ENCODE measurements at places on chromosomes 4 and X.
A peak's percentile ranks its signal among the peaks of the same experiment; 100 is the strongest.

- DNase-seq, result no peak
Measured at GRCh38 chr4:82694892-82695291, 103.7 kb downstream of the SCD5 start.

DNA sequence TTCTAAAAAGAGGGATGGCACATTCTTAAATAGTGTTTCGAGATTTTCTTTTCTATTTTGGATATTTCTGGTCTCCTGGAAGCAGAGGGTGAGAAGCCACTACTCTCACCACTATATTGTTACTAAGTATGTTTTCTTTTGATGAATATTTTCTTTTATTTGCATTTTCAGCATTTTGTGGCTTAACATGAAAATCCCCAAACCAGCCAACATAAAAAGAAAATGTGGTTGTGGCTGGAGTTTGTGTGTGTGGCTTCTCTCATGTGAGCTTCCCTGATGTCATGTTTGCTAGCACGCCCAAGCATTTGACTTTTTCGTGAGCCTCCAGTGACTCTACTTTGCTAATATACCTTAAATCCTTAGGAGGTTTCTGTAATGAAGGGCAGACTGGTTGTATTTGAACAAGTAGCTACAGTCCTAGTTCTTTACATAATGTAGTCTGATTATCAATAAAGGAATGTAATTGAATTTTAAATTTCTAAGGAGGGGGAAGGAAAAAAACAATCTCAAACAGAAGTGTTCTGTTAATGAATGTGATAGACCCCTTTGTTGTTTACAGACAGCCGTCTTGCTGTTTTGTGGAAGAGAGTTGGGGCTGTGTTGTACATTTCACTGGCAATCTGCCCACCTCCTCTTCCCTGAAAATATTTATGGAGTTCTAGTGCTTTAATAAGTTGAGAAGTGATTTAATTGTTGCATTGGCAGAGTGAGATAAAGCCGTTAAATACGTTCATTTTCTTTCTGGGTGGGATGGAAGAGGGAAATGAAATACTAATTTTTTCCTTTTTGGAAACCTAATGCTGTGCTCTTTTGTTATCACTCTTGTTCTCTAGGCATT lies 114.6 kb downstream of the ARHGAP10 start:
- DNase-seq, result no peak

DNA sequence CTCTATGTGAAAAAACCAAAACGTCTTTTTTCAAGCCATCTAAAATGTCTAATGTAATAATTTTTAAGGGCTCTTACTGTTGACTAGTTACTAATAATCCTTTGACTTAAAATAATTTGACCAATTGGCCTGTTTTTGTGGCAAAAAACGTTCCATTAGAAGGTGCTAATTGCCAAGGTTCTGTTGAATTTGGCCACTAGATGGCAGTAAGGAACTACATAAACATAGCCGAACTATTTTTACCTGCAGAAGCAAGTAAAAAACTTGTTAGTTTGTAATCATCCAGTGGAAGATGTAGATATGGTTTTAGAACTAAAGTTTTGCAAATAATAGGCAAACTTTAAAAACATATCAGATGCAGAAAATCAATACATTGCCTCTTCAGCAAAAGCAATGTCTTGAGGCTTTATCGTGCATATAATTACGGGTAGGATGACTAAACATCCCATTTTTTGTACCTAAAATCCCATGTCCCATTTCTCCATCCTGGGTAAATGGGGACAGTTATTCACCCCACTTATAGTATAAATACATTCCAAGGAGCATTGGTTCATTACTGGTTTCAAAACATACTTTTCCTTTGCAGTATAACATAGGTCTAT lies 57.6 kb downstream of the PROM1 start:
- DNase-seq, result peak; percentile 48

GRCh38 chr4:71832049-71832448 lies 48.2 kb upstream of the GC start:
- no peak for DNase-seq

DNA sequence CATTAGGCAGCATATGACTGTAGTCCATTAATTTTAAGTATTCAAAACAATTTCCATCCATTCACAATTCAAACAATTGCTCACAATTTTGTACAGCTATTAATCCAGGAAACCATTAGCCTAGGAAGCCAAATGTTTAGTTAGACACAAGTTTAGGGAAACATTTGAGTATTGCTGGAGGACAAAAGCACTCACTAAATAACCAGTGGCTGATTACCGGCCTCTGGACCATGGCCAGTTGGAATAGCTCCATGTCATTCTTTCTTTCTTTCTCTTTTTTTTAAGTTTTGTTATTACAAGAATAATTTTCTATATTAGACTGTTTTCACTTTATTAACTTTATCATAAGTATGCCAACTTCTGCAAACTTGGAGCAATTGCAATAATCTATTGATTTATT lies 31.3 kb downstream of the TRIML2 start:
- no peak for DNase-seq

DNA sequence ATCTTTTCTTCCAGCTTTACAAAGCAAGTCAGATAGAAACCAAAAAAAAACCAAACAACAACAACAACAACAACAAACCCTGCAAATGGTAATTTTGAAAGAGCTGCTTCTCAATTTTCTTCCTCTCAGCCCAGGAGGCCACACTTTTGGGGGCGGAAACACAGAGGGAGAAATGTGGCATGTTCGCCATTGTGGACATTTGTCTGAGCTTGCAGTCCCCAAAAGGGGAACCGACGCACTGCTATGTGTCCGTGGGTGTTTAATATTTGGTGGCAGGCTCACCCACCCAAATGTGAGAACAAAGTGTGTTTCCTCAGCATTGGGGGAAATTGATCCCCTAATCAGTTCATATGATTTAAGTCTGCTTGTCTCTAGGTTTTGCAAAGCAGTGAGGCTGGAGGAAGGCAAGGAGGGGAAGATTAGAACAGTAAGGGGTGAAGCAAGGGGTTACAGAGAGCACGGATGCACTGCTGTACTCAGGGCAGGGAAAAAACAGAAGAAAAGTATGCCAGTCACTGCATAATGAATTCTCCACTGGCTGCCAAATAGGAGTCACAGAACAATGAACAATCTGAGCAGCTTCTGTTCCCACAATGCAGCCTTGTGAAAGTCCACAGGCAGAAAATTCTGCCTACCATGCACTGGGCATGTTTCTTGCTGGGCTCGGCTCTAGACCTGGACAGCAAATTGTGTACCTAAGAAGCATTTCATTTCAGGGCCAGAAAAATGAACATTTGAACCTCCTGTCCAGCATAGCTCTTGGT lies 74.7 kb upstream of the GPM6B start:
- no peak for DNase-seq

Data from ACHN (cell line).